Fibroblast of skin of abdomen (primary cell): ENCODE measurements at places on chromosomes 16 and 17.

DNA sequence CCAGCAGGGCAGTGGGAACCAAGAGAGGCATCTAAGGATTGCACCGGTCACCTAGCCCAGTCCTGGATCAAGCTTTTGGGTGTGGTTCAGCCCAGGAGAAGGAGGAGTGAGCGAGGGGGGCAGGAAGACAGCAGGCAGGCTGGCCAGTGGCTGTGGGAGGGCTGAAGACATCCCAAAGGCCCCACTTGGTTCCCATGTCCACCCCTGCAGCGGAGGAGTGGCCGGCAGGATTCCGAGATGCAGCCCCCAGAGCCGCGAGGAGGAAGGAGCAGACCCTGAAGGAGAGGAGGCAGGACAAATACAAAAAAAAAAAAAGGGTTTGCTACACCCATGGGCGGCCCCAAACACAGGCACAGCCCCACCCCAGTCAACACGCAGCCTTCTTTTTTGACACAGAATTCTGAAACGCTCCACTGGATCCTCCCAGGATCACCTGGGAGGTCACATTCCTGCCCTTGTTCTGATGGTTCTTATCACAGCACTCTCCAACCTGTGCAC is 1.1 kb upstream of the SLC47A2 start:
- no peak for DNase-seq

DNA sequence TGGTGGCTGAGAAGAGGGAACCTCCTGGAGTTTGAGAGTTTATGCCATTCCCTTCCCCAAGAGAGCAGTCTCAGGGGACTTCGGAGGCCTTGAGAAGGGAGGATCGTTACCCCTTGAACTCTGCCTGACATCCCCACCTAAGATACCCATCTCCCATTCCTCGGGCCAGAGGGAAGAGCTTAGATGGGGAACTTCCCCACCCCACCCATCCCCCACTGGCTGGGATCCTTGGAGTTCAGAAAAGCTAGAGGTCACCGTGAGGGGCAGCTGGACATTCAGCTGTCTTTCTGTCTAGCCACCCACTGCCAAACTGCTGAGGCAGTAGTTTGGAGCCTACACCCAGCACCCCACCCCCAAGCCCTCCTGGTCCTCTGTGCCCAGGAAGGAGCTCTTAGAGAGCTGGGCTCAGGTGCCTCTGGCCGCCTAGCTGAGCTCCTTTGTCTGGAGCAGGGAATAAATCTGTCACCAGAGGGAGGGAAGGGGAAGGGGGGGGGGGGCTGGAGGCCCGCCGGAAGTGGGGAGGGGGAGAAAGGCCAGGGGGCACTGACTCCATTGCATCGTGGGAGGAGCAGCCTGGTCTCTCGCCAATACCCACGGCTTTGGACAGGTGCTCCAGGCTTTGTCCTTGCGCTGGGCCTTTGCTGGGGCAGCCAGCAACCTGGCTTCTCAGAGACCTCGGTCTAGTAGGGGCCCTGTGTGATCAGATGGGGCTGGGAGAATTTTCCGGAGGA is 1.0 kb downstream of the HSD11B2 start:
- DNase-seq: no peak

- DNase-seq: peak; percentile 57
Observed at GRCh38 chr16:82630219-82630618, 3.5 kb downstream of the CDH13 start.

GRCh38 chr16:31488468-31489297 is 5.8 kb downstream of the SLC5A2 start:
- no peak for DNase-seq

GRCh38 chr16:56776562-56776961 is 46.6 kb downstream of the NUP93 start:
- peak; percentile 51 for DNase-seq

DNA sequence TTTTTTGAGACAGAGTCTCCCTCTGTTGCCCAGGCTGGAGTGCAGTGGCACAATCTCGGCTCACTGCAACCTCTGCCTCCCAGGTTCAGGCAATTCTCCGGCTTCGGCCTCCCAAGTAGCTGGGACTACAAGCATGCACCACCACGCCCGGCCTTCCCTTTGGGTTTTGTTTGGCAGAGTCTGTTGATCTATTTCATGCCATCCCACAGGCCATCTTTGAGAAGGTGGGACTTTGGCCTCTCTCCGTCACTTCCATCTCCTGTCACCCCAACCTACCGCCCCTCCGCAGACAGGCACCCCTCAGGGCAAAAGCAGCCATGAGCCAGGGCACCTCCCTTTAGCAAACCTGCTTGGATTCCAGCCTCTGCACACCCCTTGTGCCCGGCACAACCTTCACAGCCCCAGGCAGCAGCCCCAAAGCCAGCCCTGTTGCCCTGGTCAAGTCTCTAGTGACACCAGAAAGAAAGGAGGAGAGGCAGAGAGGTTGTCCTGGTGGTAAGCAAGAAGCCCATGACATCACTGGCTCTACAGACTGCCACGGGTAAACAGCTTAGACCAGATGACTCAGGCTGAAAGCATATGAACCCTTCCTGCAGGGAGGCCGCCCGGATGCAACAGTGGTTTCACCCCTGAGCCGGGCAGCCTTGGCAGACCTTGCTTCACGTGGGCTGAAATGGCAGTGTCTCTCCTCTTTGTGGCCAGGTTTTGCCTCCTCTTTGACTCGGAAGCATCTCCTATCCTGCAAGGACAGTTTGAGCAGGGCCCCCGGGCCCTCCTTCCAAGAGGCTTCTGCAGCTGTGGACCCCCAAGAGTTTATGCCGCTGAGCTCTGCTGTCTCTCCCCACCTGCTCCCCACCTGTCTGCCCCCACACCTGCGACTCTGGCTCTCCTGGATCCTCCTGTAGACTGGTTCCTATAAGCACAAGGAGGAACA is 8.1 kb upstream of the TIMP2 start:
- DNase-seq: peak; percentile 95

DNA sequence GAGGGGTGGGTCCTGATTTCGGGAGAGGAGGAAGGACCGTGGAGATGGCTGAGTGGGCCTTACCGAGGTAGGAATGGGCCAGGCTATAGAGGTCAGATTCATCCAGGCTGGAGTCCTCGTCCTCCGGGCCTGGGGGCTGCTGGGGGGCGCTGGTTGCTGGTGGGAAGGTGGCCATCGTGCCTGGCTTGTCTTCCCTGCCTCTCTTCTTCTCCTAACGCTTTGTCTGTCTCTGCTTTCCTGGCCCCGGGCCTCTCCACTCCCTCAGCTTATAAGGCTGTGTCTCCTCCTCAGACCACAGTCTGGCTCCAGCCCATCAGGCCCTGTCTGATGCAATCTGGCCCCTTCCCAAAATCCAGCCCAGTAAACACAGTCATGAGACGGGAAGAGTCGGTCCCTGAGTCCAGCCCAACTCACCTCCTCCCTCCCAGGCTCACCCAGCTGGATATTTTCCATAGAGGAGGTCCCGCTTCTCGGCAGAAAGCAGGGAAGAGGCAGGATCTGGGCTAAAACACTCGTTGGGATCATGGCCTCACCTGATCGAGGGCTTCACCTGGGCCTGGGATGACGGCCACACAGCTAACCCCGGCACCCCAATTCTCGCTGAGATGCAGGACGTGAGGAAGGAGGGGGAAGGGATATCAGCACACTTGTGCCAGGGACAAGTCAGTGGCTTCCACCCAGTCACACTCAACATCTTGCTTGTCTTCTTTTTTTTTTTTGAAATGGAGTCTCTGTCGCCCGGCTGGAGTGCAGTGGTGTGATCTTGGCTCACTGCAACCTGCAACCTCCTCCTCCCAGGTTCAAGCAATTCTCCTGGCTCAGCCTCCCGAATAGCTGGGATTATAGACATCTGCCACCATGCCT is at the start of gene NUPR1:
TSS of gene NUPR1 (minus strand) at position 242 of the 864 bp plus-strand sequence. CDS start at position 175, 67 bp downstream.
- DNase-seq: peak; percentile 99

DNA sequence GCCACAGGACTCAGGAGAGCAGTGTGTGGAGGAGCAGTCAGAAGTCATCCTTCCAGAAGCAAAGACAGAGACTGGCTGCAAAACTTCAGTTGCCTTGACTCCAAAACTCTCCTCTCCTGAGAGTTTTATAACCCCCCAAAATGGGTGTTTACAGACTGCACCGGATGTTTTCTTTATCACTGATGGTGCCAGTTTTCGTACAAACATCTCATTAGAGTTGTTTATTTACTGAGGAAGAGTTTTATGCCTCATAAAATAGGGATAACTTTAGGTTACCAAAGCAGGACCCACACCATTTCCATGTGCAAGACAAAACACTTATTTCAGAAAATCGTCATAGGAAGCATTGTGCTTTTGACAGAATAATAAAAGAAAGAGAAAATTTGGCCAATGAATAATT is at the start of gene KRT40:
TSS of gene KRT40 (minus strand) at position 101 of the 400 bp plus-strand sequence. CDS start at position 48, 53 bp downstream.
- DNase-seq: no peak

DNA sequence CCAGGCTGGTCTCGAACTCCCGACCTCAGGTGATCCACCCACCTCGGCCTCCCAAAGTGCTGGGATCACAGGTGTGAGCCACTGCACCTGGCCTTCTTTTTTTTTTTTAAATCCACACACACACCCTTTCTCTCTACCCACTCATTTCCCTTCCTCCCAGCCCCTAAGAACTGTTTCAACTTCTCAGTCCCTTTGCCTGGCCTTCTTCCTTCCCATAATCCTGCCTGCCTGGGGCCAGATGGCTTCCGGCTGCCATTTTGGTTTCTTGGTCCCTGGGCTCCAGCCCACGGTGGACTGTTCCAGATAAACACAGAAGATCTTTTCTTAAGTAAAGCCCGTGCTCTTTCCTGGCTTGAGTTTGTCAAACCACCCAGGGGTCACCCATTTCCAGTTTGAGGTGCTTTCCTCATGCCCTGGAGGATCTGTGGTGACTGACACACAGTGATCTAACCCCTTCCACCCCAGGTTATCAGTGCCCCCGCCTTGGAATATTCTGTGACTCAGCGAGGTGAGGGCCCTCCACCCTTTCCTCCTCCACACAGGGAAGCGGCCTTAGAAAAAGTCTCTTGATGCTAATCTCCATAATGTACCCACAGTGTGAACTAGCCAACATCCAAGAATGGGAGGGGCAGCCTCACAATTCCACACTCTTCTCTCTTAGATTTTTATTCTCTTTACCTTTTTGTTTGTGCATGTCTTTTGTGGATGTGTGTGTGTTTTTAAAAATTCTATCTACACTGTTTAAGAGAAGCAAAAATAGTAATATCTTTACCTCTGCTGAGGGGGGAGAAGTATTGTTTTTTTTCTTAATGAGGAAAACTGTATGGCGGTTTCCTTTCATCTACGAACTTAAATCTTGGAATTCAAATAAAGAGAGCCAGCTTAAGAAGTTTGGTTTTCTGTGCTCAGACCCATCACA is 60.0 kb downstream of the CRISPLD2 start:
- no peak for DNase-seq
